ENCODE measurements at places on chromosomes 12 and 14. TPM values are rescaled to one million over a fixed set of nuclear protein-coding genes. Genes with fewer than 3 reads are reported as not detected.

DNA sequence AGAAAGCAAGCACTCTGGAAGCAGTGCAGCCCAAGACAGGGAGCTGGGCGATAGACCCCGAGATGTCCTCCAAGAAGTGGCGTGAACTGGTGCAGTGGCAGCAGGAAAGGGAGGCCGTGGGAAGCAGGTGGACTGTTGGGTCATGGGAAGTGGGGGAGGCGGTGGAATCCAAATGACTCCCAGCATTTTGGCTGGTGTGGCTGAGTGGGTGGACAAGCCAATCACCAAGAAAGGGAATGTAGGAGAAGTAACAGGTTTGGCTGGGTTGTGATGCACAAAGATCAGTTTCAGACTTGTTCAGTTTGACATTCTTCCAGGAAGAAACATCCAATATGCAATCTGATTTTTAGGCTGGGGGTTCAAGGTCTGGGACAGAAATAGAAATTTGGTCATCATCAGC is 46.0 kb upstream of the KTN1 start:
- H3K27me3 ChIP-seq: no peaks in the 10 kb centered on the region
- DNase-seq: no peak

DNA sequence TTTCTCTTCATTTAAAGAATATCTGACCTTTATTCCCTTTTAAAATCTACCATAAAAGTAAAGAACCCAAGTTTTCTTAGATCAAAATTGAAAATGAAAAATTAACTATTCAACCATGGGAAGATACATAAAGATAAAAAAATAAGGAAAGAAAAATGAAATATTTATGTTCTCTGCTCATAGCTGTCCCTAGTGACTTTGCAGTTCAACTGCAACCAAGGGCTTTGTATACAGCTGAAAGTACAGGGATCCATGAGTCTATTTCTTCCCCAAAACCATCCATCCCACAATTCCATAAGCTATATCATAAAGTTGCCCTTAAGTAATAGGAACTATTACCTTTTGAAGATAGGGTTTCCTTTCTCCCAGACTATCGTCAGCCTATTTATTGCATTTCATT is 113.1 kb downstream of the ITPR2 start:
- H3K4me3 ChIP-seq: no peak overlapping the region
- DNase-seq: no peak

DNA sequence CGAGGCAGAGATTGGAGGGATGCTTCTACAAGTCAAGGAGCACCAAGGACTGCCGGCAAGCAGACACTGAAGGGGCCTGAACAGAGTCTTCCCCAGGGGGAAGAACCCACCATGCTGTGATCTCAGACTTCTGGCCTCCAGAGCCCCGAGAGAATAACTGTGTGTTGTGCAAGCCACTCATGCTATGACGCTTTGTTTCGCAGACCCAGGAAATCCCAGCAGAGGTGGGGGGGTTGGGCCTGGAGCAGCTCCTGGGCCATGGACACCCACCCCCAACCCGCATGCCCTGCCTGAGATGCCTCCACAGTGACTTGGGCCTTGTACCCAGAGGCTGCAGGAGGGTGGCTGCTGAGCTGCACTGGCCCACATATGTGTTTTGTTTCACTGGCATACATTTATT is 31.2 kb downstream of the ARL6IP4 start:
- no peaks in the 10 kb centered on the region for H3K27me3 ChIP-seq
- no peaks in the 10 kb centered on the region for H3K4me1 ChIP-seq
- peaks cover 4% of the 10 kb centered on the region for H3K36me3 ChIP-seq
- H3K27ac ChIP-seq: no peak overlapping the region
- no peak overlapping the region for H3K4me3 ChIP-seq
- no peak for DNase-seq

GRCh38 chr12:118355843-118356242 is 16.9 kb downstream of the TAOK3 start:
- DNase-seq: no peak
- no peak overlapping the region for H3K4me3 ChIP-seq
- H3K27ac ChIP-seq: no peak overlapping the region

- no peak for DNase-seq
- H3K36me3 ChIP-seq: no peaks in the 10 kb centered on the region
- no peak overlapping the region for H3K4me3 ChIP-seq
- H3K4me1 ChIP-seq: peaks cover 6% of the 10 kb centered on the region
- no peaks in the 10 kb centered on the region for H3K27me3 ChIP-seq
- no peak overlapping the region for H3K27ac ChIP-seq
Measured at GRCh38 chr14:100683578-100683977, 43.1 kb upstream of the DLK1 start.

- H3K4me1 ChIP-seq: peaks cover 36% of the 10 kb centered on the region
- H3K27ac ChIP-seq: no peak overlapping the region
- DNase-seq: no peak
- no peaks in the 10 kb centered on the region for H3K27me3 ChIP-seq
- H3K36me3 ChIP-seq: no peaks in the 10 kb centered on the region
Measured at GRCh38 chr14:95188380-95188779, 31.1 kb upstream of the DICER1 start.

Gene NPAS3
- total RNA-seq: 1.2 TPM

Gene STON2
- total RNA-seq: 47.7 TPM

Gene COX14
- 68.5 TPM for total RNA-seq

Data from upper lobe of right lung (tissue), 1 donor.